Thyroid gland (tissue), 4 donors: ENCODE measurements at places on chromosomes 3 and 15. TPM values are rescaled to one million over a fixed set of nuclear protein-coding genes. Genes with fewer than 3 reads are reported as not detected.
A peak's percentile ranks its signal among the peaks of the same experiment; 100 is the strongest.

AGBL1 gene
- not detected for total RNA-seq

SCAPER gene
- 45.2 TPM for total RNA-seq

GRCh38 chr3:33438881-33439545 lies 1.2 kb downstream of the UBP1 start:
- no peak for DNase-seq

DNA sequence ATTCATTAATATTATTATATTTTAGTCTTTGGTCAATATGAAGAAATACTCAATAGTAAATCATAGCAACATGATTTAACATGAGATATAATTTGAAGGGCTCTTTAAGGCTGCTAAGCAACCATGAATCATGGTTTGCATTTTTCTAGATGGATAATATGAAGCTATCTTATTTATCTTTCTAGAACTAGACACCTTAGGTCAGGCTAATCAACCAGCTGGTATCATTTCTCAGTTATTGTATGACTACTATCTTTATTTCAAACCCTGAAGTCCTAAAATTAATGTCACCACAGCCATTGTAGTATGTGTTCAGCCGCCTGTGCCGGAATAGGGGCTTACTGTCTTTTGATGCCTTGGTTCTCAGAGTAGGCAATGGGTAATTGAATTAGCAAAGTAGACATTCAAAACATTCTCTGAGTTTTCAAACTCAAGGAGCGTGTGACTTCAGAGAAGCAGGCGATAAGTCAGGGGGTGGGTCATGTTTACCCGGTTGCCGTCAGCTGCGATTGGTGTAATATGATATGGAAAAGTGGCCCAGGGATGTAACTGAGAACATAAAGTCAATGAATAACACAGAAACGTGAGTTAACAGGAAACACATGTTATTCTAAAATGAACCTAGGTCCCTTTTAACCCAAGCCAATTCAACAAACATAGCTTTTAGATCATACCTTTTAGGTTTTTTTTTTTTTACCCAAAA lies 93.4 kb upstream of the CTDSPL start:
- peak; percentile 43 for DNase-seq

DNA sequence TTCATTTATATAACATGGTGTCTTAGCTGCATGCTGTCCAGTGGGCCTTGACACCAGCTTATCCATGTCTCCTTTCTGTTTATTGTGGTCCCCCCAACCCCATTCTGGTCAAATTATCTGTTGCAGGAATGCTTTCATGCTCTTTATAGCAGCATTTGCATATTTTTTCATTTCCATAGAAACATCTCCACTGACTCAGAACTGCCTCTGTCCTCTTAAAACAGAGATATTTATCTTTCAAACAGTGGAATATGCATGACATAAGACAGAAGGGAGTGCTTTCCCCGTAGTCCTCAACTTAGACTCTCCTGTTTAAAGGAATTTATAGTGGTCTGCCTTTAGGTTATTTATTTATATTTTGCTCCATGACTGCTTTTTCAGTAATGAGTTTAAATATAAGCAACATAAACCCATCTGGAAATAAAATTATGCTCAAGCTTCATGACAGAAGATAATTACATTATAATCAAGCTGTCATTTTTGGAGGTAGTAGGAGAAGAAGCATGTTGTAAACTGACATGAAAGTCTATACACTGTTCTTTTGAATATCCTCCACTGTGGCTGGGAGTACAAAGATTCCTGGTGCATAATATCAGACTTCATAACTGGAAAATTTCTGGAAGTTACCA lies 179.5 kb upstream of the CD96 start:
- DNase-seq, result no peak

GRCh38 chr15:88833731-88834100 lies 30.5 kb downstream of the ACAN start:
- DNase-seq, result no peak

GRCh38 chr3:46667657-46668056 lies 25.8 kb downstream of the ALS2CL start:
- no peak for DNase-seq
